ENCODE measurements at places on chromosomes 1 and 21. TPM values are rescaled to one million over a fixed set of nuclear protein-coding genes. Genes with fewer than 3 reads are reported as not detected.

SNX7 gene
- 39.9 TPM for total RNA-seq

DNA sequence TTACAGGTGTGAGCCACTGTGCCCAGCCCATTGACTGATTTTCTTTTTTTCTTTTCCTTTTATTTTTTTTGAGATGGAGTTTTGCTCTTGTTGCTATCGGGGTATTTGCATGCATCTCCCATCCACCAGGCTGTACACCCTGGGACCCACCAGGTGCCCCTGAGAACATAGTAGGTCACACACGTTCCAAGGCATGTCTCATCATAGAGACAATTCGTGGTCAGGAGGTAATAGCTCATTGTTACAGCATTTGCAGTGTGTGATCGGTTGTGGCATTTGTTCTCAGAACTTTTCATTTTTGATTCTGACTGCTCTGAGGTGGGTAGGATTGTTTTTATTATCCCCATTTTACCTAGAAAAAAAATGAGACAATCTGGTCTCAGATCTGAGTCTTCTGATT, 29.6 kb downstream of the BCL9 start:
- no peak for DNase-seq

DRAXIN gene
- total RNA-seq: 0.79 TPM

DNA sequence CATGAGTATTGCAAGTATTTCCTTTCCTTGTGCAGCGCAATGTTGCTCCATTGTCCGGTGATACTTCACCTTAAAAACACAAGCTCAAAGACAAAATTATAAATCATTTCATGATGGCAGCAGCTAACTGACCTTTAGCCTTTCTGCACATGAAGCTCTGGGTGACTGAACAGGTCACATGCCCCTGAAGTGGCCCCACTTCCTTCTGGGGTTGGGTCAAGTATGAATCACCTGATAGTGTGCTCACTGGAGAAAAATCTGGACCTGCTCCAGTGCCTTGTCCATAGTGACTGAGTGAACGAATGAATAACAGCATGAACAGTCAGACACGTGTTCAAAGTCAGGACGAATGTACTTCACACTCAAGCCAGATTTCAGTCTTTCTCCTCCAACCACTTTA, 658.9 kb downstream of the NPHP4 start:
- no peak for DNase-seq

- DNase-seq: no peak
These were observed 36.6 kb upstream of the NHLH2 start for GRCh38 chr1:115877511-115877910.

- no peak for DNase-seq
These were observed 22.7 kb upstream of the EDN2 start for GRCh38 chr1:41507110-41507720.

DNA sequence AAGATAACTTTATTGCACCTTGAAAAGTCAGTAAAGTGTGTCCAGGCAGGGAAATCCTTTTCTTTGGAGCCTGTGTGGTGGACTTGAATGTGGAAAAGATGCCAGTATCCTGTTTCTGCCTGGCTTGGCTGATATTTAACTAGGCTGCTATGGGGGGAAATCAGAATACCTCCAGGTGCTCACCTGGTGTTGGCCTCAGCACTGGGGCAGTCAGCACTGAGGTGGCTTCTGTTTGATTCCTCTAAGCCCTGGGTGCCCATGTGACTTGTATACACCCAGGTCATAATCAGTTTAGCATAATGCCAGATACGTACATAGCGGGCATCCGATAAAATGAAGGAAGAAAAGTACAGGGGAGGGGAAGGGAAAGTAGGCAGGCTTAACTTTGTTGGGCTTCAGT, 7.2 kb downstream of the PHGDH start:
- DNase-seq: no peak

GRCh38 chr1:186195377-186195931, 179.6 kb downstream of the TPR start:
- DNase-seq: no peak

GRCh38 chr1:234212764-234213657, 160.2 kb upstream of the COA6 start:
- no peak for DNase-seq

DNA sequence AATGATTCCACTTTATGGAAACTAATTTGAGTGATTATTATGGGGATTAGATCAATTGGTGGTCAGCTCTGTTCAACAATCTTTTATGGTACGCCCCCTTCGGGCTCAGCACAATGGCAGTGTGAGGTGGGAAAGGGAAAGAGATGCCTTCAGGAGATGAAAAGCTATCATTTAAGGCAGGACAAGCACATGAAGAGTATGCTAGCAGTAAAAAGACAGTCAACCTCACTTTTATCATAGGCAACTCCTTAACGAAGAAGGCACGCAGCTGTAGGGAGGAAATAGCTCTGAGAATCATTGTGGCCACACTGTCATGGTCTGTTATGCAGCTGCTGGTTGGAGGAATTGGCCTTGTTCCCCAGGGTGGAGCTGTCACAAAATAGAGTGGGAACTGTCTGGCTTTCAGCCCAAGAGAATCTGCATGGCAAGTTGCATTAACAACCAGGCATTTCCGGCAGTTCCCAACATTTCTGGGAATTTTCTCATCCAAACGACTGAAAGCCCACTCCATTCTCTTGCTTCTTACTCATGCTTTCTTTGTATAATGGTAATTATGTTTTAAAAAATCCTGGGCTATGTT, 54.4 kb upstream of the BCL10 start:
- DNase-seq: peak; percentile 99

SLC26A9 gene
- total RNA-seq: not detected

DNA sequence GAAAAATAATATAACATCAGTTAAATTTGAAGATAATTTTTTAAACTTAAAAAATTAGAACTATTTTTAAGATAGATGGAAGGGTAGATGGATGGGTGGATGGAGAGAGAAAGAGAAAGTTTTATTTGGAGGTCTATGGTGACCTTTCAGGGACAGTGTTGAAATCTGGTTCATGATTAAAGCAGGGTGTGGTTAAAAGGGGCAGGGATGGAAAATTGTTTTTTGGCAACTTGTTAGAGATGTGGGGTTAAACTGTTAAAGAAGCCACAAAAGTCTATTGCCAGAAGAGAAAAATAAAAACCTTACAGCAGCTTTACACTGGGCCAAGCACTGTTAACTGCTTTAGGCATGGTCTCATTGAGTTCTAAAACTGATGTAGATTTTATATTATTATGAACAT, 134.9 kb upstream of the GORAB start:
- no peak for DNase-seq

Data from astrocyte (in vitro differentiated cells and primary cell).